Right renal cortex interstitium (tissue), 3 donors: ENCODE measurements at places on chromosomes 13 and 19. TPM values are rescaled to one million over a fixed set of nuclear protein-coding genes. Genes with fewer than 3 reads are reported as not detected.

- DNase-seq, result no peak
These were observed 253.6 kb downstream of the MTUS2 start for GRCh38 chr13:29073755-29074154.

- DNase-seq, result no peak
These were observed 2.6 kb upstream of the SIGLEC7 start for GRCh38 chr19:51139299-51140014.

GRCh38 chr13:83340170-83340569 is 542.1 kb downstream of the SLITRK1 start:
- DNase-seq, result no peak

GRCh38 chr13:37357548-37357947 is 241.0 kb downstream of the POSTN start:
- DNase-seq, result no peak

DNA sequence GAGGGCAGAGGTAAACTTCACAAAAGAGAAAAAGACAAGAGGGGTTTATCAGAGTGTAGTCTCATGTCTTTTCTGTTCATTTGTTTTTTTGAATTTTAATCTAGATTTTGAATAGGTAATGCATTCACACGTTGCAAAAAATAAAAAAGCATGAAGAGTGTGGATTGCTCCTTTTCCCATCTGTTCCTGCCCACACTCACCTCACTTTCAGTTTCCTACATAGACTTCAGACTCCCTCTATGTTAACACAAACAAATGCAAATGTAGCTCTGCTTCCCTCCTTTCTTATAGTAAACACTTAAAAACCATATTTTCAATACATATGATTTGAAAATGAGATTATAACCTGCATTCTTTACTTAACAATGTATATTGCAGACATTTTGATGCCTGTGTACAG is 20.3 kb downstream of the TNFSF13B start:
- DNase-seq, result no peak

- no peak for DNase-seq
These were observed 15.7 kb downstream of the PBX4 start for GRCh38 chr19:19602713-19603324.

- DNase-seq, result no peak
These were observed 66.3 kb downstream of the TBC1D4 start for GRCh38 chr13:75415694-75416093.

The PCDH9 gene
- polyA plus RNA-seq, result 15.1 TPM

The C19orf47 gene
- 8.4 TPM for polyA plus RNA-seq

The SERPINE3 gene
- polyA plus RNA-seq, result 0.19 TPM

The ZNF480 gene
- polyA plus RNA-seq, result 18.8 TPM

The ZNF71 gene
- polyA plus RNA-seq, result 9.2 TPM
